Esophagus mucosa (tissue), 1 donor: ENCODE measurements at places on chromosomes 11 and 22.

GRCh38 chr22:26561756-26562417 lies 28.0 kb downstream of the TPST2 start:
- ATAC-seq, result no peak

GRCh38 chr11:65211293-65212105 lies 29.8 kb downstream of the CAPN1 start:
- ATAC-seq, result no peak

- ATAC-seq, result no peak
Measured at GRCh38 chr11:57160665-57161064, 21.1 kb upstream of the LRRC55 start.

- ATAC-seq, result no peak
Measured at GRCh38 chr11:75558939-75559843, 2.9 kb upstream of the SERPINH1 start.

DNA sequence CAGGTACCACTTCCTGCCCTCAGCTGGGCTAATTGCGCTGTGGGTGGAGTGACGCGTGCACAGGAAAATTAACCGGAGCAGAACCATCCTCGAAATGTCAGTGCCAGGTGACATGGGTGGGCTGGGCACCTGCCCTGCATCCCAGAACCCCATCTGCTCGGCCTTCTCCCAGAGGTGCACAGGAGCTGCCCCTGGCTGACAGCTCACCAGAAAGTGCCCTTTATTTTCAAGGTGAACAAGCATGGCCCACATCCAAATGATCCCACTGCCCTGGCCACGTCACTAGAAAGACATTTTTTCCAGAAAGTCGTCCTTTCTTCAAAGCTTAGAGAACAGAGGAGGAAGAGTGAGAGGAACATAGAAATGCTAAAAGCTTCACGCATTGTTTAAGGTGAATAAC lies 4.1 kb upstream of the ELFN2 start:
- ATAC-seq, result no peak

- no peak for ATAC-seq
Measured at GRCh38 chr11:36162006-36162882, 127.0 kb downstream of the COMMD9 start.

DNA sequence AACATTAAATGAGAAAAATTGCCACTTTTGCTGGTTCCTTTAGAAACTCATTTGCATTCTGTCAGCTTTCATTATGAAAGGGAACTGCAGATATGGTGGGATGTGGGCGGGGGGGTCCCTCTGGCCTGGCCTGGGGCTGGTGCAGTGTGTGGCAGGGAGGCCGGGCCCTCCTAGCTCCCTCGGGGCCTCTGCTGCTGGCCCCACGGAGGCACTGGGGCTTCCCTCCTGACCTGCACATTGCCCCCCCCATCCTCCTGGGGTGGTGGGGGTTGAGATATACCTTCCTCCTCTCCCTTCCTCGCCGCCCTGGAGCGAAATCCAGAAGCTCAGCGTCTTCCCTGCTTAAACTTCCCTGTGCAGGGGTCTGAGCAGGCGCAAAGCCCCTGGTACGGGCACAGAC lies 1005.9 kb downstream of the BRD1 start:
- ATAC-seq, result no peak
